Stimulated activated CD4-positive, alpha-beta T cell treated with anti-CD3 and anti-CD28 coated beads, TNF-alpha, amount 100 ng/mL, for 1 hour (primary cell): ENCODE measurements at places on chromosomes 5 and 9.

GRCh38 chr5:154403234-154403633, 42.6 kb upstream of the SAP30L start:
- no peak for DNase-seq

DNA sequence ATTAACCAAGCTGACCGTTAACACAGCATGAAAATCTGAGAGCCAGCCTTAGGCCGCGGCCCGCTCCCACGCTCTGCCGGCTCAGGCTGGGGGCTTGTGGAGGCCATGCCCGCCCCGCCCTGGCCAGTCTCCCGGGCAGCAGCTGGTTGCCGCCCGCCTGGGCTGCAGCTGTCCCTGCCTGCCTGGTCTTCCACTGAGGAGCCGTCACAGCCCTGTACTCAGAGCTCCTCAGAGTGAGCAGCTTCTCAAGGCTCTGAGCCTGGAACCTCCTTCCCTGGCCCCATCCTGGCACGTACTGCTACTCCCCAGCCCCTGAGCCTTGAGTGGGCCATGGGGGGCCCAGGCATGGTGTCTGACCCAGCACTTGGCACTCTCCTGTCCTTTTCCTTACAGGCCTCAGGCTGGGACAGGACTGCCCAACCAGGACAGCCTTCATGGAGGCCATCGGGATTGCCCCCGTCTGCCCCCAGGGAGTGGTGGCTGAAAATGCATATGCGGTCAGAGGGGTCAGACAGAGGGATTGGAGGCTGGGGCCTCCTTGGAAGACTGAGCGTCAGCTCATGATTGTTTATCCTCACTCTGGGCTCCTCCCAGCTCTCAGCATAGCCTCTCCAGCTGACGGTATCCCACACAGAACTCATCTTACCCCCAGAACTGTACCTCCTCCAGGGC, 11.9 kb downstream of the FGFR4 start:
- DNase-seq = no peak

DNA sequence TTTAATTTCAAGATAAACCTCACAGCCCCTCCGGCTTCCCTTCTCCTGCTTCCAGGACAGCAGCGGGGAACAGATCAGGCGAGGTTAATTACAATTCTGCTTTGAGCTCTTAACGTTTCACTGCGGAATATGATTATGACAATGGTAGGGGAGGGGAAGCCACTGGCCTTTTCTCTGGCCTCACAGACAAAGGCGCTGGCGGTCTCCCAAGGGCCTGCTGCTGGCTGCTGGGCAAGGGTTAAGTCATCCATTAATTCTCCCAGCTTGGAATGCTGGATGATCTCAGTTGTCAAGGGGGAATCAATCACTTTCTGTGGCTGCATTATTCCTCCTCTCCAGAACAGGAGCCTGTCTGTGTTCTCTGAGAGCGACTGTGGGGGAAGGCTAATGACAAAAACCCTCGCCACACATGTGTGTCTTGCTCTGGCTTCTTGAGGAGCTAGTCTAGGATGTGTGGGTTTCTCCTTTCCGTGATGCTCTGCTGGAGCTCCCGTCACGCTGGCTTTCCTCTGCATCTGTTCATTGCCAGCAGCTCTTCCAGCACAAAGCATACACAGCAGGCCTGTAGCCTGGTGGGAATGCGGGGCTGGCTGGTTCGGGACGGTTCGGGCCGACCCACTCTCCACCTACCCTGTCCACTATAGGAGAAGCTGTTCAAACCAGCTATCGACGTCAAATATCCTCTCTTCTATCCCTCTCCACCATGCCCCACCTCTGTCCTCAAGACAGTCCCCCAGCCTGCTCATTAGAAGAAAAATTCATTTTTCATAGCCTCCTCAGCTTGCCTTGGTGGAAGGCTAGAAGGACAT, 82.8 kb downstream of the DCP2 start:
- DNase-seq = no peak

DNA sequence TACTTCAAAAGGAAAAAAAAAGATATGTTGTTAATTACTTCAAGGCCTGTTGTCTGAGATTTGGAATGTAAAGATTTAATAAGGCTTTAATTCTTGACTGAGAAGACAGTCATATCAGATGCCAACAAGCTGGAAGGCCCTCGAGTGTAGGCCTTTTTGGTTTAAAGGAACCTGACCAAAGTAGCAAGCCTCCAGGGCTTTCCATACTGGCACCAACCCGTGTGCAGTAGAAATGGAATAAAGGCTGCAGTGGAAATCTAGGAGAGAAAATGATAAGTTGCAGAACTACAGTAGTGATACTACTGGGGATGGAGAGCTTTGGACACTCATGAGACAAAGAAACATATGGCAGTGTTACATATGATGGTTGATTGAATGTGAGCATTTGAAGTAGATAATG, 358.0 kb downstream of the TAF11L14 start:
- DNase-seq = no peak

DNA sequence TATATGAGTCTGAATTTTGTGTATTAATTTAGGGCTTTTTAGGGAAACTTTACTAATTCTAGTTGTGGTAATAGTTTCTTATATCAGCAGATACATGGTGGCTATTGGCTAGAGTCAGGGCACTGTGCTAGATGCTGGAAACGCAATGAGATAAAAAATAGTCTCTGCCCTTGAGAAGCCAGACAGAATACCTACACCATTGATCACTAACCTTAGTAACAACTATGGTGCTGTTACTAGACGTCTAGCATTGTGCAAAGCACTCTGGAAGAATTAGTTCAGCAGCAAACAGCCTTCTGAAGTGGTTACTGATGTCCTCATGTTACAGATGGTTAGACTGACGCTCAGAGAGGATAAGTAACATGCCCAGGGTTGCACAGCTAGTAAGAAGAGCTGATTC, 61.8 kb downstream of the GDA start:
- no peak for DNase-seq
